ENCODE measurements at places on chromosomes 5 and 9. TPM values are rescaled to one million over a fixed set of nuclear protein-coding genes. Genes with fewer than 3 reads are reported as not detected.

The DPH7 gene
- 37.7 TPM for total RNA-seq

The MYOZ3 gene
- 0.21 TPM for total RNA-seq

The OTP gene
- not detected for total RNA-seq

The SMAD5 gene
- total RNA-seq = 3.5 TPM

The OR1K1 gene
- total RNA-seq = not detected

The CSF1R gene
- total RNA-seq = 0.10 TPM

The ITK gene
- 249 TPM for total RNA-seq

GRCh38 chr9:96245399-96245798 lies 56.6 kb downstream of the HSD17B3 start:
- no peak for DNase-seq

DNA sequence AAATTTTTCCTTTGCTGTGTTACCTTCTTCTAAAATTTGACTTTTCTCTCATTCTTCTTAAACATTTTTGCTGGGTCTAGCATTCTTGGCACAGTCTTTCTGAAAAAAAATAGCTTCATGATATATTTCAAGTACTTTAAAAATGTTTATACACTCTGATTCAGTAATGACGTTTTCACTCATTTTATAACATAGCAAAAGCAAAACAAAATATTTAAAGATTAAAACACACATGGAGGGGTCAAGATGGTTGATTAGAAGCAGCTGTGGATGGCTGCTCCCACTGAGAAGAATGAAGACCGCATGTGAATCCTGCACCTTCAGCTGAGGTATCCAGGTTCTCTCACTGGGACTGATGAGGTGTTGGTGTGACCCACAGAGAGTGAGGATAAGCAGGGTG lies 188.2 kb downstream of the SGCD start:
- DNase-seq = no peak

- no peak for DNase-seq
Observed at GRCh38 chr5:176660530-176660859, 13.2 kb downstream of the TSPAN17 start.

All from activated T-cell treated with anti-CD3 and anti-CD28 coated beads, Interleukin-2, amount 50 U/mL, for 4 hours (primary cell).